ENCODE measurements at places on chromosomes 4 and X.

DNA sequence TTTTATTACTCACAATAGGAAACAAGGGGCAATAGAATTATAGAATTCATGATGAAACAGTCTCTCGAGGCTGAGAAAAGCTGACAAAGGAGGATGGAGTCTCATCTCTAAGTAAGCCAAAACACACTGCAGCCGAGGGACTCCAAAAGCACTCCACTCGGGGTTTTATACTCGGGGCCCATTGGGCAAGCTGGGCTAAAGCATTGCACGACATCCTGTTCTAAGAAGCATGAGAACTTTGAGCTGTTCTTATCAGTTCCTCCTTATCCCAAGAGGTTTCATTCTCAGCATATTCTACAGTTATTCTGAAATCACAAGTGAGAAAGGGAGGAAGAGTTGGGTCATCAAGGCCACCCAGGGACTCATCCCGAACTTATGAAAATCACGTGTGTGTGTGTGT, 1475.5 kb downstream of the PCDH18 start:
- no peak for DNase-seq

DNA sequence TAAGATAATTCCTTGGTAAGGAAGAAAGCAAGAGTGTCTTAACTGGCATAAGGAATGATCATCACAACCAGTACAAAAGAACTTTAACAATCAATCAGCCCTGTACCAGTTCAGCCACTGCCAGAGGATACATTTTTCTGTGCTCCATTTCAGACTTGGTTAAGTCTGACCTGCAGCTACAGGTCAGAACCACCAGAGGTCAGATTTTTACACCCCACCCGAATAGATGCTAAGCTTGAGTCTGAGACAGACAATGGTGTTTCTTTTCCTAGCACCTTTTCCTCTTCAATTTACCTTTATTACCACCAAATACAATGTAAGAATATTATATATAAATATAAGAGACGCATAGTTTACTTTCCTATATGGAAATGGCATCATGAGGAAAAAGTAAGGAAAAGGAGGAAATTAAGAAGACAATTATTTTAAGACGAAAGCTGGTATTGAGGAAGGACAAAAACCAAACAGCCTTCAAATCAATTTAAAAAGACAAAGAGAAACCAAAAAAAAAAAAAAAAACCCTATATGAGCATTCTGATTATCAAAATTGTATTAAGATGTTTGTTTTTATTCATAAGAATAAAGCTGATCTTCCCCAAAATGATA, 215.3 kb upstream of the TTC29 start:
- DNase-seq, result peak; percentile 22

GRCh38 chrX:22135171-22135711, 103.1 kb downstream of the PHEX start:
- no peak for DNase-seq

DNA sequence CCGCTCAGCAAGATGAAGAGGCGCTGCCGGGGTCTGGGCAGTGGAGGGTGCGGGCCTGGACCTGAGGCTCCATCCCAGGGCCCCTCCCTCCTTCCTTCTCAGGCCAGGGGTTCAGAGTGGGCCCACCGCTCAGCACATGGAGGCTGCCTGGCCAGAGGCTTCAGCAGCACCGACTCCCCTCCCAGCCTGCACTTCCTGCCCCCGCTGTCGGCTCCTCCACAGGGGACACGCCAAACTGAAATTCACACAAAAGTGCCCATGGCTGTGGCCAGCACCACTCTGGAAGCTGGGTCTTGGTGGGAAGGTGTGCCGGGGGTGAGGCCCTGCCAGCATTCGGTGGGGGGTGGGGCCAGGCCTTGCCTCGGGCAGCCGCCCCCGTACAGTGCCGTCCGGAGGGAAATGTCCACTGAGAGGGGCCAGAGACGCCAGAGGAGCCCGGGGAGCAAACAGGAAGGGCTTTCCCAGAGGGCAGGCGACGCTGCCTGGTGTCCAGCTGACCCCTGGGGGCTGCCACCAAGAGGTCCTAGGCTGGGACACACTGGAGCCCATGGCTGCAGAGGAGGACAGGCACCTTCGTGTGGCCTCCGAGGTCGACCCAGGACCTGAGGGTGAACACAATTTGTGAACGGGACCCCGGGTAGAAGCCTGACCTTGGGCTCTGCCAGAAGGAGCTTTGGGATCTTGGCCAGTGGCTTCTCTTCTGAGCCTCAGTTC, 84.6 kb upstream of the AFAP1 start:
- no peak for DNase-seq

- DNase-seq, result peak; percentile 58
Observed at GRCh38 chr4:82748810-82749470, 49.7 kb downstream of the SCD5 start.

GRCh38 chr4:154741922-154742850, 1.6 kb upstream of the LRAT start:
- no peak for DNase-seq

DNA sequence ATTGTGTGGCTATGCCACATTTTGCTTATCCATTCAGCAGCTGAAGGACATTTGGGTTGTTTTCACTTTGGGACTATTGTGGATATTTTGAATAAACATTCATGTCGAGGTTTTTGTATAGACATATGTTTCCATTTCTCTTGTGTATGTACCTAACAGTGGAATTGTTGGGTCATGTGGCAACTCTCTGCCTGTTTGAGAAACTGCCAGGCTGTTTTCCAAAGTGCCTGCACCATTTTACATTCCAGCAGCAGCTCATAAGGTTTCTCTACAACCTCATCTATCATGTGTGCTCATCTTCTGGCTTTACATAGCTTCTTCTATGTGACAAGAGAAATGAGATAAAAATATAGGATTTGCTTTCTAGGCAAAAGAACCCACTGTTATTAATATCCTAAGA, 29.5 kb upstream of the TSPAN5 start:
- no peak for DNase-seq

DNA sequence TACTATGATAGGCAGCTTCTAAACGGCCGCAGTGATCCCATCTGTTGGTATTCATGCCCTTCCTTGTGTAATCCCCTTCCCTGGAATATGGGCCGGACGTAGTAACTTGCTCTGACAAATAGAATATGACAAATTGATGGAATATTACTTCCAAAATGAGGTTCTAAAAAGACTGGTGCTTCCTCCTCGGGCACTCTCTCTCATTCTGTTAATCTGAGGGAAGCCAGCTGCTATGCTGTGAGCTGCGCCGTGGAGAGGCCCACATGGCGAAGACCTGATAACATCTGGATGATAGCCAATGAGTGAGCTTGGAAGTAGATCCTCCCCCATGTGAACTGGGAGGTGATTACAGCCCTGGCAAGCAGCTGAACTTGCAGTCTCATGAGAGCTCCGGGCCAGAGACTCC, 27.2 kb upstream of the SLC25A4 start:
- DNase-seq, result peak; percentile 25

DNA sequence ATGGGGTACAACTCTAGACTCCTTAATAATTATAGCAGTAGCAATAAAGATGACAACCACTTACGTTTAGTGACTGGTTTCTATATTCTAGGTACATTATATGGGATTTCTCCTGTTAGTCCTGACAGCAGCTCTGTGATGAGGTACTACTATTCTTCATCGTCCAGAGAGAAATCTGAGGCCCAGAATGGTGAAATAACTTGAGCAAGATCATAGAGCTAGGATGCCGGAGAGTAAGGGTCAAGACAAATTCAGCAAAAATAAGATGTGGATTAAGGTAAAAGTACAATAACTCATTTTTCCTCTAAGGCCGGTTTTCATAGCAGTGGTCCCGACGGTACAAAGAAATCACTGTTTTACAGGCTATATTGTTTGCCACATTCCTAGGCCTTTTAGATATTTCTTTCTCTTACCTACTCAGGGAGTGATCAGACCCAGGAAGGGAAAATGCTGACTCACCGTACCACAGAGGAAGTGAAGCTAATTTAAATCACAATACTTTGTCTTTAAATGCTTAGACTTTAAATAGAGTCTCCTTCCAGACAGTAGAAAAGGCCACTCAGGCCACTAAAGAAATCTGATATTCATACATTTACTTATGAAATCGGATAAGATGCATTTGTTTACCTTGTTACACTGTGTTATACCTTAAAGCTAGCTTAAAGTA, 2023.0 kb upstream of the AGA start:
- no peak for DNase-seq

GRCh38 chr4:141133146-141133998, at the start of gene RNF150:
TSS of gene RNF150 (minus strand) at chr4:141133469.
- DNase-seq, result peak; percentile 70

- DNase-seq, result no peak
Observed at GRCh38 chr4:45554423-45554822, 569.4 kb downstream of the GABRG1 start.

DNA sequence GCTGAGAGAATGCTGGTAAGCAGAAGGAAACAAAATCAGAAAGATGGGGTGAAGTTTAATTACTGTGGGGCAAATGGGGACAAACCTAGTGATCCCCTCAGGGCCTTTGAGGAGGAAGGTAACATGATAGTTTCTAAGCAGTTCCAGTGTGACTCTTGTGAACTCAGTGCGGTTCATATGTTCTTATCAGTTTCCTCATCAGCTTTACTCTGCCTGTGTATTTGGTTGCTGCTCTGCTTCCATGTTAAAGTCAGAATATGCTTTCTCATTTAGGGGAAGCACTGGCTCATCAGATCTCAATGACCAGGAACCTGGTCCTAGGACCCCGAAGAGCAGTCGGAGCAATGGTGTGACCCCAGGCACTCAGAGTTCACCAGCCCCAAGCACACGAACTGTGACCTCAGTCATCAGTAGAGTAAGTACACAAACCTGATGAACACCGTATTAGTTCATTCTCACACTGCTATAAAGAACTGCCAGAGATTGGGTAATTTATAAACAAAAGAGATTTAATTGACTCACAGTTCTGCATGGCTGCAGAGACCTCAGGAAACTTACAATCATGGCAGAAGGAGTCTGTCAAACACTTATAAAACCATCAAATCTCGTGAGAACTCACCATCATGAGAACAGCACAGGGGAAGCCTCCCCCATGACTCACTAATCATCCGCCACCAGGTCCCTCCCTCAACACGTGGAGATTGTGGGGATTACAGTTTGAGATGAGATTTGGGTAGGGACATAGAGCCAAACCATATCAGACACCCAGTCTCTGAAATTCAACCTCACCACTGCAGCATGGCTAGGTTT, 83.0 kb downstream of the SYTL5 start:
- no peak for DNase-seq

- no peak for DNase-seq
Observed at GRCh38 chr4:121125498-121125885, 38.6 kb downstream of the TNIP3 start.

GRCh38 chr4:141170671-141171070, 37.4 kb upstream of the RNF150 start:
- DNase-seq, result no peak

DNA sequence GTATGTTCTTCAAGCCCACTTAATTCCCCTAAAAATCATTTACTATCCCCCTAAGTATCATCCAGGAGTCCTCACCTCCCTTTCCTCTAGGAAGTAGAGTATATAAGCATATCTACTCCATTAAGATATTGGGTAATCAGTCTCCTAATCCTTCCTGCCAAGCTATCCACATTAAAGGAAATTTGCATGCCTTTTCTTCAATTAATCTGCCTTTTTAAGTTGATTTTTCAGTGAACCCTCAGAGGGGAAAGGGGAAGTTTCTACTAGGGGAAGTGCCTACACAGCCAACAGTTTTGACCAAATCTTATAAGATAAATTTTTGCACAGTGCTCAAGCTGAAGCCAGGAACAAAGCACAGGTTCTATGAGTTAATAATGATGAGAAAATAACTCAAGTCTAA, 222.8 kb downstream of the NLGN4X start:
- no peak for DNase-seq

GRCh38 chr4:12359420-12359819, 930.7 kb upstream of the HS3ST1 start:
- DNase-seq, result no peak

- DNase-seq, result no peak
Observed at GRCh38 chr4:99357948-99358347, 5.4 kb upstream of the ADH1C start.

DNA sequence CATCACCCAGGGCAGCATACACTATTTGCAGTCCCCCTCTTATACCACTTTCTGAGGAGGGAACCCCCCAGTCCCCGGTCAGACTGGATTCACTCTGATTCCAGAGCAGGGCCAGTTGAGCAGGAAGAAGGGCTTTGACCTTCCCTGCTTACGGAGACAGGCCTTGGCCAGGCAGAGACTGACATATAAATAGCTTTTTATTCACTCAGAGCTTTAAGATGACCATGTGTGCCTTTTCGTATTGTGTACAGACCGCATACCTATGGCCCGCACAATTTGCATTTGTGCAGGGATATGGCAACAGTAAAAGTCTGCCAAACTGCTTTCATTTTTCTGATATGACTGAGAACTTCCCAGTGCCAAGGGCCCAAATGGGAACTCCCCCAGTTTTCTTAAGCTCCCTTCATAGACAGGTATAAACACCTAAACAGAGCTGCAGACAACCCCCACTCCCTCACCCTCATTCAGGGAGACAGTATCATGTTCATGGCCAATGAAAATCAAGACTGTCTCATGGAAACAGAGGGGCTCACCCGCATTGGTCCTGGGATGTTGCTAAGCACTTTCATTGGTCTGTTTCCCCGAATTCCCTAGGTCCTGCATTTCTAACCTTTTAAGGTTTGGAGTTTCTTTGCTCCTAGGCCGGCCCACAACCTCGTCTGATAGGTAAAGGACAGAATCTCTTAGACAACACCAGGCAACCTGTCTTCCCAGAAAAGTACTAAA, 86.0 kb downstream of the RTL5 start:
- no peak for DNase-seq

GRCh38 chrX:96556886-96557285, 127.8 kb upstream of the DIAPH2 start:
- no peak for DNase-seq

- DNase-seq, result no peak
Observed at GRCh38 chr4:163595580-163595979, 101.1 kb downstream of the TMA16 start.

- no peak for DNase-seq
Observed at GRCh38 chr4:149441338-149441737, 374.3 kb downstream of the IQCM start.

- DNase-seq, result peak; percentile 17
Observed at GRCh38 chr4:127781300-127782024, 660 bp upstream of the HSPA4L start.

DNA sequence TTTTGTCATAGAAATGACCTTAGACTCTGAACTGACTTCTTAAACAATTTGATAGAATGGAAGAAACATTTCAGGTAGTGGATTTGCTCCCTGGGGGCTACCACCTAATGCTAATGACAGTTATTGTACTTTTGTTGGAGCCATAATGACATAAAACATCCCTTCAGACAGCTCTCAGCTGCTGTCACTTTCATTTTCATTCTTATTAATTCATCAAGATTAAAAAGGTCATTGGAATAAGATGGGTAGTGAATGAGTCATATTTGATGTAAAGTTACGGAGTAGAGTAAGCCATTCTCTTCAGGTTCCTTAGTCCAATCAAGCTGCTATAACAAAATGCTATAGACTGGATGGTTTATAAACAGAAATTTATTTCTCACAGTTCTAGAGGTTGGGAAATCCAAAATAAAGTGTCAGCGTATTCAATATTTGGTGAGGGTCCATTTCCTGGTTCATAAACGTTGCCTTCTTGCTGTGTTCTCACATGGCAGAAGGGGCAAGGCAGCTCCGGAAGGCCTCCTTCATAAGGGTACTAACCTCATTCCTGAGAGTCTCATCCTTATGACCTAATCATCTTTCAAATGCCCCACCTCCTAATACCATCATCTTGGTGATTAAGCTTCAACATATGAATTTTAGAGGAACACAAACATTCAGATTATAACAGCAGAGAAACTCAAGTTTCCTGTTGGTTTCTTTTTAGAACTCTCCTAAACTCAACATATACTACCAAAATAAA, 268.5 kb downstream of the ARAP2 start:
- no peak for DNase-seq

Measured in HuH-7.5 (cell line).